ENCODE measurements at places on chromosomes 4 and X.

- no peaks in the 10 kb centered on the region for H3K27me3 ChIP-seq
- H3K4me1 ChIP-seq = no peaks in the 10 kb centered on the region
- DNase-seq = no peak
- H3K36me3 ChIP-seq = peaks cover 2% of the 10 kb centered on the region
Observed at GRCh38 chrX:13702111-13702789, 13.3 kb downstream of the RAB9A start.

GRCh38 chr4:24394041-24394440 is 190.3 kb downstream of the DHX15 start:
- no peak overlapping the region for H3K4me3 ChIP-seq
- H3K4me1 ChIP-seq = no peaks in the 10 kb centered on the region
- no peaks in the 10 kb centered on the region for H3K36me3 ChIP-seq

- no peaks in the 10 kb centered on the region for H3K36me3 ChIP-seq
- H3K4me1 ChIP-seq = no peaks in the 10 kb centered on the region
- no peak for DNase-seq
Observed at GRCh38 chrX:136549226-136549625, 17.2 kb downstream of the VGLL1 start.

GRCh38 chrX:134377537-134377936 is 82.4 kb upstream of the HPRT1 start:
- peaks cover 16% of the 10 kb centered on the region for H3K36me3 ChIP-seq
- H3K4me3 ChIP-seq = no peak overlapping the region
- no peak overlapping the region for H3K27ac ChIP-seq
- DNase-seq = no peak
- H3K27me3 ChIP-seq = no peaks in the 10 kb centered on the region

- H3K27me3 ChIP-seq = no peaks in the 10 kb centered on the region
- no peak overlapping the region for H3K4me3 ChIP-seq
- no peaks in the 10 kb centered on the region for H3K36me3 ChIP-seq
- peaks cover 7% of the 10 kb centered on the region for H3K4me1 ChIP-seq
- DNase-seq = no peak
Observed at GRCh38 chr4:78482281-78482680, 69.3 kb upstream of the ANXA3 start.

Measured in RWPE2 (cell line).